ENCODE measurements at places on chromosomes 3 and 15.

DNA sequence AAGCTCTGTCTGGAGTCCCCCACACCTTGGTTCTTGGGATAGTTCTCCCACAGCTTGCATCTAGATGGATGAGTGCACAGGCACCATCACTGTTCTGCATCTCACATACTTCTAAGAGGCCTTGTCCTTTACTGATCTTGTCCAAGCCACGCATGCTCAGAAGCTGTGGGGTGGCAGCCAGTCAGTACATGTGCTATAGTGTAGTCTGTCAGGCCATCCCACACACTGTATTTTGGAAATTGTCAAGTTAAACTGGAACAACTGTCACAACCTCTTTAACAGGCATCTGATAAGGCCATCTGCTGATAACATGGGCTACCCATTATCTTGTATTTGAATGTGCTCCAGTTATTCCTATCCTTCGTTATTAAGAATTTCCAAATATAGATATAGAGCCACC is 296.5 kb upstream of the AZI2 start:
- DNase-seq: no peak

DNA sequence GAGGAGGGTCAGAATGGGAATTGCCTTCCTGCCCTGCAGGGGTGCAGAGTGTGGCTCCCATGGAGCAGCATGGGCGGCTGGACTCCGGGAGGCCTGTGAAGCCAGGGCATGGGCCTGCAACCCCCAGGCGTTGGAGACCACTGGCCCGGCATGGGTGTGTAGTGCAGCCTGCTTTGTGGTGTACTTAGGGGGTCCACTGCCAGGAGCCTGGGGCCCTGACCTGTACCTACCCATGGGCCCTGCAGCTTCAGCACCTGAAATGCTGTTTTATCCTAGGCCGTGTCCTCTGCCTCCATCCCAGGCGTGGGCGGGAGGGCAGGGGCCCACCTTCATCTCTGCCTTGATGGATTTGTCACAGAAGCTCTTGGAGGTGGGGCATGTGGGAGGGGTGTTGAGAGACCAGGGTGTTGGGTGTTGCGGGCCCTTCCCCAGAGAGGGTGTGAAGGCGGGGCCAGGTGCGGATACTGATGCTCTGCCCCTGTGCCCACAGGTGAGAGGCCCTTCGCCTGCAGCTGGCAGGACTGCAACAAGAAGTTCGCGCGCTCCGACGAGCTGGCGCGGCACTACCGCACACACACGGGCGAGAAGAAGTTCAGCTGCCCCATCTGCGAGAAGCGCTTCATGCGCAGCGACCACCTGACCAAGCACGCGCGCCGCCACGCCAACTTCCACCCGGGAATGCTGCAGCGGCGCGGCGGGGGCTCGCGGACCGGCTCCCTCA is 45.0 kb downstream of the KLF13 start:
- DNase-seq: no peak

DNA sequence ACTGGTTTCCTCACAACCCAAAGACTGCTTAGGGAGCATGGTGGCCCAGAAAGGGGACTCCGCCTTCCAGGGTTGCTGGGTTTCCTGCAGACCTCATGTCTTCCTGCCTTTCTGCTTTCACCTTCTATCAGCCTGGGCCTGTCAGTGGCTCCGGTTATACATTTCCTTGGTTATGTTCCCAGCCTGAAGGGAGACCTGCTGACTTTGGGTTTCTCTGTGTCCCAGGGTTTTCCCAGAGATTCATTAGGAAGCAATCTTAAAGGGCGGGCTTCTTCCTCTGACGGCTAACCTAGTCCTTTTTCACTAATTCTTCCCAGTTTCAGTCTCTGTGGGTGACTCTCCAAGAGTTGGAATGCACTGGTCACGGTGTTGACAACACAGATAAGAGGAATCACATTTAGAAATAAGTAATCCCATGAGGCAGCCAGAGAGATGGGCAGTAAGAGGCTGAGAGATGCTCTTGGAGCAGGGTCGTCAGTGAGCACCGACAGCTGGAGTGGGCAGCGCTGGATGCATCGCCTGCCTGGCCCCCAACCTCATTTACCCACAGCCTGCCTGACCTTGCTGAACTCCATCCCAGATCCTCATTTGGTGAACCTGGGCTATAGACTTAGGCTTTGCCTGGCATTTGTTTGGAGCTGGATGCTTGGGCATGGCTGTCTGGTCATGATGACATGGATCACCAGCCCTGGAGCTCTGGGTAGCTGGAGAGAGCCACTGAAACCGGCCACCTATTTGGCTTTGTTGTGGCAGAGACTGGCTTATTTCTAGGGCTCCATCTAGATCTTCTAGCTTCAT is 10.0 kb upstream of the EHD4 start:
- no peak for DNase-seq

- DNase-seq: no peak
Measured at GRCh38 chr3:188282871-188283270, 128.9 kb downstream of the LPP start.

GRCh38 chr15:88335074-88335473 is 78.5 kb upstream of the NTRK3 start:
- no peak for DNase-seq

DNA sequence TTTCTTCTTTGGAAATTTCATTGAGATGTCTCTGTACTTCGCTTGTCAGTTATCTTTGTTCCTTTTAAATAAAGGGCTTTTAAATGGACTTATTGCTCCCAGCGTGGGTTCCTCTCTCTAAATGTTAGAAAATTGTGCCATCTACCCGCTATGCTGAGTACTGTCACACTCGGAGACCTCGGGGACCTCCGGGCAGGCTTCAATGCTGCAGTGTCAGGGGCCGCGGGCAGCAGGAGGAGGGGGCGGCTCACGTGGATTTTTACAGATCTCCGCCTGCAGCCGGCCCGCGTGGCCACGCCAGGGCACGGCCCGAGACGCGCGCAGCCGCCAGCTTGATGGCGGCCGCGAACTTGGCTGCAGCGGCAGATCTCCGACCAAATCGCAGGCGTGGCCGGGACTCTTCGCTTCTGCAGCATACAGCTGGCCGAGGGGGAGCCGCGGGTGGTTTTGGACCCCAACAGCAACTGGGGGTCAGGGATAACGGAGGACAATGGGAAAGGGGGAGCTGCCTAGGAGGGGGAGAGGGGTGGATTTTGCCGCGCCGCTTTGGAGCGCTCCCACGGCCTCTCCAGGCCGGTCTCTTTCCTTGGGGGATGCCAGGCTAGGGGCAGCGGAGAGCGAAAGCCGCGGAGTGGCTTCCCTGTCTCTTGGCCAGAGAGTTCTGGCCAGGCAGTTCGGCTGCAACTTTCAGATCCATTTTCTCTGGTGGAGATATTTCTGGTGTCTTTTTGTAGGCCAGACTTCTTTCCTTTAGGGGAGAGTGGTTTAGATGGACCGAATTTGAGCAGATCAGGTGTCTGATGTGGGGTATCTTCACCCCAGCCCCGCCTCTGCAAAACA is 15.3 kb downstream of the NR2F2 start:
- DNase-seq: peak; percentile 64

DNA sequence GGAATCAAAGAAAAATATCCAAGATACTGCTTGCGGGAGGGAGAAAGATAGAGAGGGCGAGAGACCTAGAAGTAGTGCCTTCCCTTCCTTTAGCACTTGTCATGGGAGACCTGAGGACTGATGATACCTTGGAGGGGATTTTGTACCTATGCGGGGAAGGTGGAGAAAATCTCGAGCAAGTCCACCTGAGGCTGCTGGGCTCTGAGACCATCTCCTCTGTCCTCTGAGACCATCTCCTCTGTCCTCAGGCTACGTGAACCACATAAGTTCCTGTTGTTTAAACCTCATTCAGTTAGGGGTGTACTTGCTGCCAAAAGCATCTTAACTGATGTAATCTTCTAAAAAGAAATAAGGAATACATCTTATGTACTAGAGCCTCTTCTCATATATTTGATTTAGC is 164.9 kb downstream of the NR2F2 start:
- no peak for DNase-seq

DNA sequence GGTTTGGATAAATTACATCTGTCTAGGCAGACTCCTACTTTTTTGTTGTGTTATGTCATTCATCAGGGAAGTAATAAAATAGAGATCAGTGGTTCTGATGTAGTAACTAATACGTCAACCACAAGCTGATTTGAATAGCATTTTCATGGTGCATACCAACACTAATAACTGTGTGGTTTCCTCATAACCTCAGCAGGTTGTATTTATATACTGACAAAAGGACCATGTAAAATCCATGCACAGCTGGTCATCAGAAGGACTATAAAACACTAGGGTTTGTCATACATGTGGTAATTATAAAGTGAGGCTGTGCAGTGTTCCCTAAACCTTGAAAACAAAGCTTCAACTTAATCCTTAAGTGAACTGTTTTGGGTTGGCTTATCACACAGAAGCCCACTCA is 216.8 kb upstream of the RBMS3 start:
- peak; percentile 66 for DNase-seq

GRCh38 chr3:74403307-74403706 is 211.2 kb downstream of the CNTN3 start:
- peak; percentile 12 for DNase-seq

DNA sequence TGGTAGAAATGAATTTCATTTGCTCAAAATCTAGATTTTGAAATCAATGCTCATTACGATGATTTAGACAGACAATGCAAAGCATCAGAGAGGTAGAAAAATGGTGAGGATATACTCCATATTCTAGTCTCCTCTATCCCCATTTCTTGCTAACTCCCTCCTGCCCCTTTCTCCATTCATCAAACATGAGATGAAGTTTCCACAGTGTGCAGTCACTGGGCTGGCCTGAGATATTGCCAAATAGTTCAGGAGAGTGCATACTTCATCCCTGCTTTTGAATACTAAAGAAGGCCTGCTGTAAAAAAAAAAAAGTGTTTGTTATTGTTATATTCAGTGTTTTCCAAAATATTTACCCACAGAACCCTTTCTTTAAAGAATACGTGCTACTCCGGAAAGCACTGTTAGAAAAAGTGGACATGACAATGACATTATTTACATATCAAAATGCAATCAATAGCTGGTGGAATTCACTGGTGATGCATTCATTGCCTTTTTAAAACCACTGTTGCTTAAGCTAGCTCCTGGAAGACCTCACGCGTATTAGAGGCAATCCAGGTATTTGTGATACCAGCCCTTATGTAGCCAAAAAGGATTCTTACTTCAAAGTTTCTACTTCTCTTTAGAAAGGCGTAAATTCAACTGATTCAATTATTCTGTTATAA is 247.6 kb upstream of the SOX2 start:
- DNase-seq: no peak

- no peak for DNase-seq
Measured at GRCh38 chr3:143146486-143147274, 27.1 kb downstream of the CHST2 start.

DNA sequence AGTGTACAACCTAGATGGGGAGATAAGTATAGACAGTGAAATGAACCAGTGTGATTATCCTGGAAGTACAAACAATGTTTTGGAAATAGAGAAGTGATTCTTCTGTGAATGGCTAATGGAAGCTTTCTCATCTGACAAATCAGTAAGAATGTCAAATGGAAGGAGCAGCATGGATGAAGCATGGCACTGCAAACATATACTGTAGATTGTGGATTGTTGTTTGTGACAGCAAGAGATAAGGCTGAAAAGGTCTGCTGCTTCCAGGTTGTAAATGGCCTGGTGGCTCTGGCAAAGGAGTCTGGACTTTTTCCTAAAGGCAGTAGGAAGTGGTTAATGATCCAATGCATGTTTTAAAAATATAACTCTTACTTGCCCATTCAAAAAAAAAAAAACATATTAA is 71.3 kb downstream of the FBN1 start:
- no peak for DNase-seq

GRCh38 chr3:76410762-76411281 is 625.5 kb upstream of the ZNF717 start:
- no peak for DNase-seq

GRCh38 chr3:159429702-159430101 is 558.9 kb upstream of the IL12A start:
- DNase-seq: no peak

- no peak for DNase-seq
Measured at GRCh38 chr3:107077391-107077790, 299.8 kb upstream of the CCDC54 start.

- peak; percentile 81 for DNase-seq
Measured at GRCh38 chr3:45644063-45644790, 45.0 kb upstream of the SACM1L start.

DNA sequence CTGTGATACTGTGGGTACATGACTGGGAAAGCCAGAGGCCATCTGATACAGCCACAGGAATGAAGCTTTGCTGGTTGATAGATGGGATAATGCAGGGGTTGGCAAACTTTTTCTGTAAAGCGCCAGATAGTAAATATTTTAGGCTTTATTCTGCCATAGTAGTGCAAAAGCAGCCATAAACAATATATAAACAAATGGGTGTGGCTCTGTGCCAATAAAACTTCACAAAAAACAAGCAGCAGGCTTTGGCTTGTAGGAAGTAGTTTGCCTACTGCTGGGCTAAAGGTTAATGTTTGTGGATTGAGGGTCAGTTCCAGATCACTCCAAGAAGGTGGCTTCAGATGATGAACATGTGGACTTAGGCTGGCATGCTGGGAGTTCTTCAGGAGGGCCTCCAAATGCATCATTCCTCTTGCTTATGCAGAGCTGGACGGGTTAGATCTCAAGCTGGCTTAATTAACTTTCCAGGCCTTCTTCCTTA is 305.7 kb downstream of the RPLP1 start:
- peak; percentile 47 for DNase-seq

DNA sequence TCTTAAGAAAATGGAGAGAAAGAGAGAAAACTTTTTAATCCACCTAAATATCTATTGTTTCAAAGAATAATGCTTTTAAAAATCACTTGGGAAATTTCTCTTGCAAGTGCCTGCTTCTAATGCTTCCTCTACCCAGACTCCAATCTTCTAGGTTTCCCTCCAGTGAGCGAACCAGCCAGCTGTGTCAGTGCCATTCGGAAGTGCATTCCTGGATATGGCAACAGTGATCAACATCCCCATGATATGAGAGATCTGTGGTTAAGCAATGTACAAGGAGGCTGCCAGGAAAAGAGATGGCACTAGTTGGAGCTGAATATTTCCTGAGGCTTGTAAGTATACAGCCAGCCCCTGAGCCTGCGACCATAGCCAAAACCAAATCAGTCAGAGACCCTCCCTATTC is 53.3 kb upstream of the KCNMB2 start:
- DNase-seq: no peak

DNA sequence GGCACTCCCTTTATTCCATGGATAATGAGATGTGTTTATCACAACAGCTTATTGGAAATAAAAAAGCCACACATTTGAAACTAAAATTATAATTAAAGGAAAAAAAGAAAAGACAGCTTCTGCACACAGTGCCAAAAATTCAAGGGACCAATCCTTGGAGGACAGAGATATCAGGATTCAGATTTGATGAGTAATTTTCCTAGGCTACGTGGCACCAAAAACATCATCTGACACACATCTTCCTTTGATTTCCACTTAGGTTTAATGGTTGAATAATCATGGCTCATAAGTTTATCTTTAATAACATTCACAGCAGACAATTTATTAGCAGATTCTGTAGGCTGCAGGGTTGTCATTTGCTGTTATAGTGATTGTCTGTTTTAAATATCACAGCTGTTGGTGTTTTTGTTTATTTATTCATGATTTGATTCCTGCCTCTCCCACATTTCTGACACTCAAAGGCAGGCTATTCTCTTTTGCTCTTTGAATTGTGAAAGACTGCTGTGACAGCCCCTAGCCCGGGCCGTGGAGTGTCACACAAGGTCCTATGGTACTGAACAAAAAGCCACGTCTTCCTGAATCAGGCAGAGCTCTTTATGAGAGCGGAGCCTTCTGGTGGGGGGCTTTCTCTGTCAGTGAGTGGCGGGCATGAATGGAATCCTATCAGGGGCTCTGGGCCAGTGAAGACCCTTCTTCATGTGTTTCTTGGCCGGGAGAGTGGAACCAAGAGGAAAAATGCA is 708.5 kb downstream of the SQOR start:
- no peak for DNase-seq

- no peak for DNase-seq
Measured at GRCh38 chr15:88636050-88636449, 2.8 kb upstream of the ISG20 start.
